ENCODE measurements at places on chromosomes 2 and 18.

DNA sequence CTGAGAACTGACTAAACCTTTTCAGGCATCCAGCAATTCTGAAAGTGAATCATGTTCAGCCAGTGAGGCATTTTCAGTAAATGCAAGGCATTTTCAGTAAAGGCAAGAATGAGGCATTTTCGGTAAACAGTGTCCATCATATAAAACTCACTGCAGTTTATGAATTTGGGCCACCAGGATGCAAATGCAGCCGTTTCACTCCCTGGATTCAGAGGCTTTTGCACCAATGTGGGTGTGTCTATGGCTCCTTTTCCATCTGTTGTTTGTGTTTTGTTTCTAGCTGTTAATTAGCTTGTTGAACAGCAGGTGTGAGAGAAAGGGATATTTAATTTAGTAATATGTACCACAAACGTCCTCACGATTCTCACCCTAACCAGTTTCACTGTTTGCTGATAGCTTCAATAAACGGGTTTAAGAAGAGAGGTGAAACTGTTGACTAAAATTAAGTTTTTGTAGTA, 116.3 kb upstream of the PGAP1 start:
- DNase-seq: no peak

GRCh38 chr2:71064110-71064611, 4.3 kb upstream of the NAGK start:
- no peak for DNase-seq

DNA sequence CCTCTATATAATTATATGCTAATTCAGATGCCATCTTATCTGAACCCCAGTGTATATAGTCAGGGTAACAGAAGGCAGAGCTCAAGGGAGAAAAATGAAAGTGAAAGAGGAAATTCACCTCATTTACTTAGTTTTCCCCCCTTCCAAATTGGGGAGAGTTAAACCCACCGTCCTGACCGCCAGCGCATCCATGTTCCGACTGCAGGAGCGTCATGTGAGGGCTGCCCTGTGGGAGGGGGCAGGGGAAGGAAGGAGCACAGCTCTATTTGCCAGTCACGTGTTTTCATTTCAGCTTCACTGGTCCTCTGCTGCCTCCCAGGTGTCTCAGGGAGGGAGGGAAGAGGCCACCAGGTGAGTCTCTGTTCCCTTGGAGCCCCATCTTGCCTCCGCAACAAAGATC, 13.2 kb downstream of the CNNM4 start:
- DNase-seq: no peak

- DNase-seq: no peak
Observed at GRCh38 chr2:5539282-5540165, 152.7 kb upstream of the SOX11 start.

- no peak for DNase-seq
Observed at GRCh38 chr2:147001061-147001460, 843.8 kb upstream of the ACVR2A start.

DNA sequence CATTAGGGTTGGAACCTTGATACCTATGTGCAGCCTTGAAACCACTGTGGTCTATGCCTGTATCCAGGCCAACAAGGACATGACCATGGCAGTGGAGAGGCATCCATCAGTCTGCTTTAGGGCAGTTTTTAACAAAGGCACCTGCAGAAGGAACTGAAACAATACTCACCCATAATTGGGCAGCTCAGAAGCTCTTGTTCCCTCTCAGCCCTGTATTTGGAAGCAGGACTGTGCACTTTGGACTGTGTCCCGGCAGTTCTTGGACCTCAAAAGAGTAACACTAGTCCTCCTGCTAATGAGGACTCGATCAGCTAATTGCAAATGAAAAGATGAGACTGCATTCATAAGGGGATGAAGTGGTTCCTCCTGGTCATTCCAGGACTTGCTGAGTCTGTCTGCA, 500.2 kb upstream of the TNP1 start:
- DNase-seq: no peak

- DNase-seq: no peak
Observed at GRCh38 chr2:225515033-225515432, 115.5 kb downstream of the NYAP2 start.

DNA sequence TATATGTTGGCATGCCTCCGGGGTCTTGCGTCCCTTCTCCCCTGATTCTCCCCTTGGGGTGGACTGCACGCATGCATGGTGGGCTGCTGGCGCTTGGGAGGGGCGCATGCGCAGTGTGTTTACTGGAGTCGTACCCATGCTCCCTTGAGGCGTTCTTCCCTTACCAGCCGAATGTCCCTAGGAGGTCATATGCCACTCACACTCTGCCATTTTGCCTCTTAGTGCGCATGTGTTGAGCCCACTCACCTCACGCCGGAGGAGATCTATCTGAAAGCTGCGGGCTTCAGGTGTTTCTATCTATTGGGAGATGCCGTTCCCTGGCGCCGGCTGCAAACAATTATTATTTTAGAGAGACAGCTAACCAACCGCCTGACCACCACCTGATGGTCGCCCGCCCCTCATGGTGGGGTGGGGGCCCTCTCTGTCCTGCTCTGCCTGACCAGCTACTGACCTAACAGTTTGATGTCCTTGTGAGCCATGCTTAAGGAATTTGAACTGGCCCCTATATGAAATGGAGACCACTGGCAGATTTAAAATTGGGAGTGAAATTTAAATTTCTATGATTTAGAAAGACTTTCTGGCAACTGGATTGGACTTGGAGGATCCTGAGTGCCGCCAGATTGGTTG, 179.6 kb downstream of the RNF144A start:
- no peak for DNase-seq
